ENCODE measurements at places on chromosomes 13 and 19.

- DNase-seq, result no peak
Measured at GRCh38 chr13:114204894-114205293, 25.8 kb downstream of the CFAP97D2 start.

DNA sequence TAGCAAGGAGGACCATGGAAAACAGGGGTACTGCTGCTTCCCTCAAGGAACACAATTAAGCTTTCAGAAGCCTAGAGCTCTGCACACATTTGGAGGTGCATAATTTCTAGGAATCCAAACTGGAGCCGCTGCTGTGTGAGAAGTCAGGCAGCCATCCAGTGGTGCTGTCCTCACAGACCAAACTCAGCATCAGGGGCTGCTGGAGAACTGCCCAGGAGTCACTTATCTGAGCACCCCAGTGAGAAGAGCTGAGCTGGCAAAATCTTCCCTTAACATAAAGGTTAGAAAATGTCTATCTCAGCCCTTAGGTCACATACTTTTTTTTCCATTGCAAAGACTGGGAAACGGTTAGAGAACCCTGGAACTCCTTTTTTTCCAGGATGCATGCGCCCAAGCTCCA, 72.8 kb downstream of the ATP7B start:
- no peak for DNase-seq

DNA sequence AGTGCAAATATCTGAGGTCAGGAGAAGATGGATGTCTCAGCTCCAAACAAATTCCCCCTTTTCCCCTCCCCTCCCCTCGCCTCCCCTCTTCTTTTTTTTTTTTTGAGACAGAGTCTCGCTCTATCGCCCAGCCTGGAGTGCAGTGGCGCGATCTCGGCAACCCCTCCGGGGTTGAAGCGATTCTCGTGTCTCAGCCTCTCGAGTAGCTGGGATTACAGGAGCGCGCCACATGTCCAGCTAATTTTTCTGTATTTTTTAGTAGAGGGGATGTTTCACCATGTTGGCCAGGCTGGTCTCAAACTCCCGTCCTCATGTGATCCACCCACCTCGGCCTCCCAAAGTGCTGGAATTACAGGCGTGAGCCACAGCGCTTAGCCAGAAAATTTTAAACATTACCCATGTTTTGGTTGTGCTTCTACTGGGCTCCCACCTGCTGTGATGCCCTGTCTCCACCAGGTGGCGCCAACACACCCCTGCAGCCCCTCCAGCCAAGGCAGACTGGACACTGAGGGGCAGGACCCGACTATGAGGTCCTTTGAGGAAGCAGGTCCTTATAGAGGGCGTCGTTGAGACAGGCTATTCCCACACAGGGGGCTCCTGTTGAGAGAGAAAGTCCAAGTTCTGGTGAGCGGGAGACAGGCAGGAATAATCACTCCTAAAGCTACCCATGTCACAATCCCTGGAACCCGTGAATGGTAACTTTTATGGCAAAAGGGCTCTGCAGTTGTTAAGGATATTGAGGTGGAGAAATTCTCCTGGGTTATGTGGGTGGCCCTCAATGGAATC, 6.3 kb downstream of the ERICH4 start:
- DNase-seq, result peak; percentile 61

GRCh38 chr19:58095328-58095727, 2.7 kb downstream of the ZSCAN18 start:
- DNase-seq, result no peak
